Fibroblast of lung (primary cell): ENCODE measurements at places on chromosomes 5 and 9.

GRCh38 chr9:29625292-29625731 is 2052.0 kb upstream of the C9orf72 start:
- peak; percentile 60 for DNase-seq

GRCh38 chr9:38421498-38422211 is 2.6 kb downstream of the IGFBPL1 start:
- DNase-seq, result no peak

DNA sequence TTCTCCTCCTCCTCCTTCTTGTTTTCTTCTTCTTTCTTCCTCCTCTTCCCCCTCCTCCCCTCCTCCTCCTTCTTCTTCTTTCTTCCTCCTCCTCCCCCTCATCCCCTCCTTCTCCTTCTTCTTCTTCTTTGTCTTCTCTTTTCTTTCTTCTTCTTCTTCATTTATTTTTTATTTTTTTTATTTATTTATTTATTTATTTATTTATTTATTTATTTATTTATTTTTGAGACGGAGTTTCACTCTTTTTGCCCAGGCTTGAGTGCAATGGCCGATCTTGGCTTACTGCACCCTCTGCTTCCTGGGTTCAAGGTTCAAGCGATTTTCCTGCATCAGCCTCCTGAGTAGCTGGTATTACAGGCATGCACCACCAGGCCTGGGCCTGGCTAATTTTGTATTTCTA is 1332.5 kb upstream of the CDH9 start:
- DNase-seq, result no peak

DNA sequence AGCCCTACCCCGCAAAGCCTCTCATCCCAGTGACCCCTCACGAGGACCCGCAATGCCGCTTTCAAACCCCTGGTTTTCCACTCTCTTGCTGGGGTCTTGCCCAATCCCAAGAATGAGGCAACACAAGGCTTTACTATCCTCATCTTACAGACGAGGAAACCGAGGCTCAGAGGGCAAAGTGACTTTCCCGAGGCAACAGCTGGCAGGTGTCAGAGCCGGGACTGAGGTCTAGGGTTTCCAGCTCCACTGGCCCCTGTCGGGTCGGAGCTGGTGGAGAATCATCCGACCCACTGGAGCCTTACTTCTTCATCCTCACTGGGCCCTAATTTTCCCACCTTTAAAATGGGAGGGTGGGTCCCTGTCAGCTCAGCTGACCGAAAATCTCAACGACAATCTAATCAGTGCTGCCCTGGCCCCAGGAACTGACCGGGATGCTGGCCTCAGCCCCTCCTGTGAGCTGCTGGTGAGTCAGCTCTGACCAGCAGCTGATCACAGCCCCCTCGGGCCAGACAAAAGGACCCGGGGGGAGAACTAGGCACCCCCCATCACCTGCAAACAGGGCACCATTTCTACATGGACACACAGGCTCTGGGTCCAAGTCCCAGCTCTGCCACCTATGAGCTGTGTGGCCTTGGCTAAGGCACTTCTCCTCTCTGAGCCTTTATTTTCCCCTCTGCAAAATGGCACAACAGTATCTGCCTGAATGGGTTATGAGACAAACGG is 72.7 kb upstream of the STXBP1 start:
- DNase-seq, result peak; percentile 46

- DNase-seq, result peak; percentile 19
Observed at GRCh38 chr5:148372166-148372725, 11.5 kb upstream of the FBXO38 start.

DNA sequence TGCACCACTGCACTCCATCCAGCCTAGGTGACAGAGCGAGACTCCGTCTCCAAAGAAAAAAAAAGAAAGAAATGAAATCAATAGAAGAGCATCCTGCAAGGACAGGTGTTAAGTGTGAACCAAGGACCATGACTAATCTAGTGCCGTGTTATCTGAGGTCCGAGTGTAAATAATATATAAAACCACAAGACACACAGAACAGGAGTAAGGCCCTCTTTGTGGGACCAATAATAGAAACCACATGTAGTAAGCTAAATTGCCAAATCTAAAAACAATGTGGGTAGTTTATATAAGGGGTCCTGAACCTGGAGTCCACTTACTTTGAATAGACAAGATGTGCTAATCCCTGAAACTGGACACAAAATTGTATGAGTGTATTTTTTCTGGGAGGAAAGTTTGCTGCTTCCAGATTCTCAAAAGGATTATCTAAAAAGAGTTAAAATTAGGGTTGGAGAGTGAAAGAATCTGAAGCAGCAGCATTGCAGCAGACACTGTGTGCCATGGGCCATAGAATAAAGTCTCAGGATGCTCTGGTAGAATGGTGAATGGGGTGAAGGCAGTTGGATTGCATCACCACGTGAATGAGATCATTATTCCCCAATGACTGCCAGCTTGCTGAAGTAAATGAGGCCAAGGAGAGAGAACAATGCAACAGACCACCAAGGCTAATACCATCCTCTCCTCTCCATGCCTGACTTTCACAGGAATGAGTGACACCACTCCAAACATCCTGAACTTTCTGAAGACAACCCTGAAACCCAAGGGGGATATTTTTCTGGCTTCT is 222.7 kb downstream of the DCP2 start:
- DNase-seq, result peak; percentile 75

GRCh38 chr5:418162-419121 is 24.5 kb upstream of the EXOC3 start:
- DNase-seq, result peak; percentile 33

DNA sequence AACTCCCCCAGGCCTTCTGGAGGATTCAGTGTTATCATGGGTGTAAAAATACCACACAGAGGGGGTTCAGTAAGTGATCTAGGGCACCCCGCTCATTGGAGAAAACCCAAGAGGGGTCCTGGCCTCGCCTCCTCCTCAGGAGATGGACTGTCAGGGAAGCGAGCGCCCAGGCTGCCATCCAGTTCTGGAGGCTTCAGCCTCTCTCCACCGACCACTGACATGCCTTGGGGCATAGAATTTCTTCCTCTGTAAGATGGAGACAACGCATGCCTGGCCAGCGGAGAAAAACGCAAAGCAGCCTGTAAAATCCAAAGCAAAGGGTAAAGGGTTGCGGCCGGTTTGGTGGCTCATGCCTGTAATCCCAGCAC is 165.4 kb downstream of the COL23A1 start:
- DNase-seq, result no peak

- DNase-seq, result no peak
Observed at GRCh38 chr9:112375361-112375760, 4.5 kb upstream of the HSDL2 start.

DNA sequence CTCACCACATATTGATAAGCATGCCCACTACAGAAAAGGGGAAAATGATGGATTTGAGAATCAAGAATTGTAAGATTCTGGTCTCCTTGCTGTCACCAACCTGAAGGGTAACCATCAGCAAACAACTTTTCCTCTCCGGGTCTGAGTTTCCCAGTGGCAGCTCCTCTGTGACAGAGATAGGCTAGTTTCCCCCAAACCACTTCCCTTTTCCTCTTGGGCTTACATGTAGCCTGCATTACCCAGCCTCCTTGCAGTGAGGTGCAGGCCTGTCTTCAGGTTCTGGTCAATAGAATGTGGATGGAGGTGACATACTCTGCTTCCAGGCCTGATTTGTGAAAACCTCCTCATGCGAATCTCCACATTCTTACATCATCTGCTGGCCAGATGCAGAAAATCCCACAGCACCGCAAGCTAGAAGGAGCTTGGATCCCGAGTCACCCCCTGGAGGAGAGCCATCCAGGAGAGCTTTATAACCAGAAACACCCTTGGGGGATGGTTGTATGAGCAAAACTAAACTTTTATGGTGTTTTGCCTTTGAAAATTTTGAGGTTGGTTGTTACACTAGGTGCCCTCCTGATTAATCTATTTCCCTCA is 206.1 kb downstream of the RGS3 start:
- peak; percentile 56 for DNase-seq

GRCh38 chr5:172505403-172505759 is 51.1 kb upstream of the SH3PXD2B start:
- DNase-seq, result no peak
